ENCODE measurements at places on chromosomes 6 and 20.
A peak's percentile ranks its signal among the peaks of the same experiment; 100 is the strongest.

DNA sequence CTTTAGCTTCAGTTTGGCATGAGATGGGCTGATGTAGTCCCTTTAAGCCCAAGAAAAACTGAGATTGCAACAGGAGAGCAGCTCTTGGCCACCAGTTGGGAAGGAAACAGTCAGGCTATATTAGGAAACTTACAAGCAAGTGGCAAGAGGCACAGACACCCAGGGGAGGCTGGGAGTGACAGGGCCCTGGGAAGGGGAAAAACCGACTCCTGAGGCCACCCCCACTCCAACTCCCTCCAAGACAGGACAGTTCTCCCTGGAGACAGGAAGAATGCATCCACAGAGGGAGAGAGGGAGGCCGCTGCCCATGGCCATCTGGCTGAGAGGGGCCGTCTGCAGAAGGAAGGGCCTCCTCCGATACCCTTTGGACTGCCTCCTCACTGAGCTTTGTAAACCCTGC is 20.5 kb downstream of the JPH2 start:
- DNase-seq = peak; percentile 54

GRCh38 chr20:14778875-14779274 is 441.5 kb upstream of the FLRT3 start:
- no peak for DNase-seq

DNA sequence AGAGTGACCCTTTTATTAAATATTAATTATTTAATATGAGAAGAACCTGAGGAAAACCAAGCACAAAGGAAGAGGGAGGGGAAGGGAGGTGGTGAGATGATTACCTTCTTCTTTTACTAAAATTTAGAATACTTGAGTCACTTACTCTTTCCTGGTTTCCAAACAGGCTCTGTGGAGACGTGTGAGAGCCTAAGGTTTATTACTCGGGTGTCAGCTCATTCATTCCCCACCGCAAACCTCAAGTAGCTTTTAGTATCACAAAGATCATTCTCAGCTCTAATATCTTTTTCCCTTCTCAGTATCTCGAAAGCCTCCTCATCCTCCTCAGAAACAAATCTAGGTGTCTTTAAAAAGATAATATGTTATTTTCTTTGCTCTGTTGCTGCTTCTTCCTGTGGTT is 497.2 kb upstream of the JARID2 start:
- no peak for DNase-seq

GRCh38 chr6:33769248-33769821 is 19.6 kb downstream of the LEMD2 start:
- DNase-seq = no peak

DNA sequence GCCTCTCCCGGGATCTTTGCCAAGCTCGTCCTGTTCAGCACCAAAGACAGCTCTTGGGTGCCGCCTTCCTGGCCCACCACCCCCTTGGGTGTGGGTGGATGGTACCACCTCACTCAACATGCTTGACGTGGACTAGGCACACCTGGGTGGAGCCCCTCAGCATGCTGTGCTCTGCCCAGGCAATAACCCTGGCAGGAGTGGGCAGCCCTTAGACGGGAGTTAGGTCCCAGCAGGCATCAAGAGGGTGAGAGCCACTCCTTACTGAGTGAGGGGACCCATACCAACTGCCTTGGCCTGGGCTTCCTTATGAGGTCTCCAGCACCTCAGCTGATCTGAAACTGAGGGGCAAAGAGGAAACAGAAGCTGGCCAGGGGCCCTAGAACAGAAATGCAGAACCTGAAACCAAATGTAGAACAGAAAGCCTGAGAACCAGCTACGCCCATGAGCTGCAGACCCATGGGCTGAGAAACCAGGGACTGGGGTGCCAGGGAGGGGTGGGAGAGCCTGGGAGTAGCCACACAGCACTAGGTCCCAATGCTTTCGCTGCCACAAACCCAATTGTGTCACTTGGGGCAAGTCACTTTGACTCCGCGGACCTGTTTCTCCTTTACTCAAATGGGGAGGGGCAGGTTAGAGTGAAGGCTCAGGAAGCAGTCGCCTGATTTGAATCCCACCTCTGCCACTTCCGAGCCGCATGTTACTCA is 2.0 kb downstream of the FGD2 start:
- DNase-seq = peak; percentile 27

- DNase-seq = peak; percentile 73
Observed at GRCh38 chr6:157989541-157990289, 8.1 kb downstream of the SYNJ2 start.

GRCh38 chr20:51404297-51405060 is 138.0 kb downstream of the NFATC2 start:
- peak; percentile 13 for DNase-seq

GRCh38 chr6:152295346-152295745 is 341.8 kb downstream of the SYNE1 start:
- DNase-seq = no peak

DNA sequence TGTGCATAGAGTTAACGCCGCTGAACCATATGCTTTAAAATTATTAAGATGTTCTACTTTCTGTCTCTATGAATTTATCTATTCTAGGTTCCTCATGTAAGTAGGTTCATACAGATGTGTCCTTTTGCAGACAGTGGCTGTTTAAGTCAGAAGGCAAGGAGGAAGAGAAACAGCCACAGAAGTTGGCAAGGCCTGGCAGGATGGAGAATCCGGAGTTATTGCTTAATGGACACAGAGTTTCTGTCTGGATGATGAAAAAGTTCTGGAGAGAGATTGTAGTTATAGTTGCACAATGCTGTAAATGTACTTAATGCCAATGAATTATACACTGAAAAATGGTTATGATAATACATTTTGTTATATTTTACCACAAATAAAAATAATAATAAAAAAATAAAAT is 283.6 kb upstream of the CNR1 start:
- DNase-seq = no peak

GRCh38 chr20:59938696-59939051 is 1.4 kb downstream of the PPP1R3D start:
- DNase-seq = no peak

DNA sequence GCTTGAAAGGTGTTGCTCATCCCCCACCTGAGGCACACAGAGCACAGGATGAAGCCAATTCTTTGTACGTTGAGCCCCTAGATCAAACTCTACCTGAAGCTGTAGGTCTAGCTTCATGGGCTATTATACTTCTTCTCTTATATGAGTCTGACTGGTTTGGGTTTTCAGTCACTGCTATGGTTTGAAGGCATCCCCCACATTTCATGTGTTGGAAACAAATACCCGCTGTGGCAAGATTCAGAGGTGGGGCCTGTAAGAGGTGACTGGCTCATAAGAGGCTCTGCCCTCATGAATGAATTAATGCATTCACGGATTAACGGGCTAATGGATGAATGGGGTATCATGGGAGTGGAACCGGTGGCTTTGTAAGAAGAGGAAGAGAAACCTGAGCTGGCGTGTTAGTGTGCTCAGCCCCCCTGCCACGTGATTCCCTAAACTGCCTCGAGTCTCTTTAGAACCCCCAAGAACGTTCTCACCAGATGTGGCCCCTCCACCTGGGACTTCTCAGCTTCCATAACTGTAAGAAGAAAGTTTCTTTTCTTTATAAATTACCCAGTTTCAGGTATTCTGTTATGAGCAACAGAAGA is 39.2 kb downstream of the PREX1 start:
- DNase-seq = no peak

GRCh38 chr6:29748391-29749307 is 25.4 kb downstream of the HLA-F start:
- DNase-seq = peak; percentile 91

- DNase-seq = no peak
Observed at GRCh38 chr6:15249371-15250019, 3.6 kb downstream of the JARID2 start.

DNA sequence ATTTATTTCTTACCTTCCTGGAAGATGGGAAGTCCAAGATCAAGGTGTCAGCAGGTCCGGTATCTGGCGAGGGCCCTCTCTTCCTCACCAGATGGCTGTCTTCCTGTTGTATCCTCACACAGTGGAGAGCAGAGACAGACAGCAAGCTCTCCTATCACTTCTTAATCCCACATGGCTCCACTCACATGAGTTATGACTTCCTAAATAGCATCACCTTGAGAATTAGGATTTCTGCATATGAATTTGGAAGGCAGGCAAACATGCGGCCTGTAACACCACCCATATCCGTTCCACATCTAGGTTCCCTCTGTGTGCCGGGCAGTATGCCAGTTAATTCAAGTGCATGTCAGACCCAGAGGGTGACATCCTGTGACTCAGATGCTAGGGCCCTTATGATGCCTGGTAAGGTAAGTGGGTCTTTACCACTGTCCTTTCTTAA is 2.1 kb downstream of the RAET1E start:
- DNase-seq = no peak

DNA sequence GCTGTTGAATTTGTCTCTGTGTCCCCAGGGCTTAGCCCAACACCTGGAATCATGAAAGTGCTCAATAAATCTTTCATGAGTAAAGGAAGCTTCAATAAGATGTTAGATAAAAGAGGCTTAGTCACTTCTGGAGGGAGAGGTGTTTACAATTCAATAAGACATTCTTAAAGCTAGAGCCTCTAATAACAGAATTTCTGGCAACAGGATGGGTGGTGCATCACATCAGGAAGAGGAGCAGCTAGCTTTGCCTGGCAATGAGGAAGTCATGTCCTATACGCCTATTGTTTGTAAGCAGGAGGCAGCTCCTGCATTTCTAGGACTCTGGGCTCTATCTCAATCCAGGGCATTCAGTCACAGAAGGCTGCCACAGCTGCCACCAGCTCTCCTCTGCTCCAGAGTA is 638.5 kb downstream of the EPM2A start:
- no peak for DNase-seq

DNA sequence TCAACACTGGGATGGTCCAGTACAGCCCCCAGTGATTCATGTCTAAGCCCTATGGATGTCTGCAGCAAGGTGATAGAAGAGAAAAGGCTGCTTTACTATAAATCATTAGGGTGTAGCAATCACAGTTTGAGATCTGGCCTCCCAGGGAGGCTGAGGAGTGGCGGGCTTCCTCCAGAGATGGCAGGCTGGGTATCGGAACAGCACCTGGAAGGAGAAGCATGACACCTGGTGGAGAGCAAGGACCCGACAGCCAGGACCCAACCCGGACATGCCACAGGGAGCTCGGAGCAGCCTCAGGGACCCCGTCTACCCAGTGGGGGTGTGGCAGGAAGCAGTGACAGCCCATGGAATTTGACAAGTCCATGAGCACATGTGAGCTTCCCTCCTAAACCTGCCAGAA is 114.8 kb upstream of the CD93 start:
- DNase-seq = no peak

DNA sequence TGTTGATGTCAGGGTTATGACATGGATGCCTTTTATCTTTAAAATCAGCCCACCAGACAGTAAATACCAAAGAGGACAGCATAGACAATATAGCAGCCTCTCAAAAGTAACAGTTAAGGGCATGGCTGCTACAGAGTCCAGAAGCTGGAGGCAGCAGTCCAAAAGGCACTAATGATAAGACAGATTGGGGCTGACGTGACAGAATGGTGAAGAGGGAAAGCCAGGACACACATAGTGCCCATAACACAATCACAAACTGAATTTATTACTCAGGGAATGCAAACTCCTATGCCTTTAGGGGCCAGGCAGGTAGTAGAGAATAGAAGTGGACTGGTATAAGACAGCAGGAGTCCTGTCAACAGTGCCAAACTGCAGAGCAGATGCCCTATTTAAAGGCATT is 40.7 kb downstream of the TP53INP2 start:
- DNase-seq = no peak

DNA sequence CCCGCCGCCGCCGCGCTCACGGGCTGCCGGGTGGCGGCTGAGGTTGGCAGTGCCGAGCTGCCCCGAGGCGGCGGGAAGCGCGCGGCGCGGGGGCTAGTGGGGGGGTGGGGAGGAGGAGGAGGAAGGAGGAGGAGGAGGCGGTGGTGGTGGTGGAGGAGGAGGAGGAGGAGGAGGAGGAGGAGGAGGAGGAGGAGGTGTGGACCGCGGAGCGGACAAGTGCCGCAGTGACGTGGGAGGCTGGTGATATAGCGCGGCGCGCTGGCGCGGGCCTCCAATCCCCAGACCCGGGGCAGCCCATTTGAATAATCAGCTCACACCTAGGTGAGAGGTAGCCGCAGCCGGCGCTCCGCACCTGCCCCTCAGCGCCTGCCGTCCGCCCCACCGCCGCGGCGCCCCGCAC is at the start of gene FOXA2:
TSS of gene FOXA2 (minus strand) at position 51 of the 400 bp plus-strand sequence. CDS start 294 bp downstream, outside the sequence.
- no peak for DNase-seq

DNA sequence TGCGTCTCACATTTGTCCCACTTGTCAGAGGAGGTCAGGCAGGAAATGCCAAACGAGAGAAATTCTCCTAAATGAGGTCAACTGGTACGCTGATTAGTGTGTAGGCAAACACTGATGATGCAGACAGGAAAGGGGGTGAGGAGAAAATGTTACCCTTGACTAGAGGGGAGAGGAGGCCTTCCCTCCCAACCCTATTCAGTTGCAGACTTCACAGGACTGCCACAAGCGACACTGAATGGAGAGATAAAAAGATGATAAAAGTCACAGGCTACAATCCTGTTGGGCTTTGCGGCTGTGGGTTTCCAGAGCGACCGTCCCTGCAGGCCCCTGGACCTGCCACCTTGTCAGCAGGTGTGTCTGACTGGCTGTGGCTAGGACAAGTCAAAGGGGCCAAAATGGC is 569.4 kb downstream of the CDH26 start:
- no peak for DNase-seq

- DNase-seq = no peak
Observed at GRCh38 chr20:63538204-63539091, 1.3 kb upstream of the PTK6 start.

- DNase-seq = no peak
Observed at GRCh38 chr6:6752129-6752528, 163.6 kb downstream of the LY86 start.
